ENCODE measurements at places on chromosomes 1 and 21.

DNA sequence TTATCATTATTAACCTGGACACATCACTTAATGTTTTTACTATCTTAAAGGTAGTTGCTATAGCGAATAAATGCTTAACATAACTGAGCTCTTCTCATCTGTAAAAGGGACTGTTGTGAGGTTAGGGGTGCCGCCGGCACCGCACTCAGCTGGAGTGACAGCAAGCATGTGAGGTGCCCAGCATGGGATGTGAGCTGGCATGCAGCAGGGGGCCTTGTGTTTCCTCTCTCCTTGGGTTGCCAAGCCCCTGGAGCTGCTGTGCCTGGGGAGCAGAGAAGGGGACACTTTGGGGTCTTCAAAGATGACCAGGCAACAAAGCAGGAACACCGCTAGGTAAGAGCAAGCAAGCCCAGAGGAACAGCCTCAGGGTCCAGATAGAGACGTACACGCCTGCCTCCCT is 2.1 kb upstream of the ZC3H12A start:
- no peak for DNase-seq

DNA sequence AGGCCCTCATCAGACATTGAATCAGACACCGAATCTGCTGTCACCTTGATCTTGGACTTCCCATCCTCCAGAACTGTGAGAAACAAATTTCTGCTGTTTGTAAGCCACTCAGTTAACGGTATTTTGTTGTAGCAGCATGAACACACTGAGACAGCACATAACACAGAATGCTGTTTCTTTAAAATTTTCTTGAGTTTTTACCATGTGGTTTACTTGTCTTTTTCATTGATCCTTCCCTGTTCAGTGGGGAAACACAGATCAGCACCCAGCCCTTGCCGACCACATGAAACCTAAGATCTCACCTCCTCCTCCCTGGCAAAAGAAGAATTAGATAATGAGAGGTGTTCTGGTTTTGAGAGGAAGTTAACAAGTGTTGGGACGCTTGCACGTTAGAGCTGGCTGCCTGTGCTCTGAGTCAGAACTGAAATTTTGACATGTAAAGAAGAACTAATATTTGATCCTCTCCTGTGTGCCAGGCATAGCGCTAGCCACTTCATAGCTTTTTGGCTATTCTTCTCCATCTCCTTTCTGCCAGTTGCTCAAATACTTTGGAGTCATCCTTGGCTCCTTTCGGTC is 179.6 kb downstream of the DHRS3 start:
- peak; percentile 43 for DNase-seq

GRCh38 chr1:198449727-198450433 is 90.6 kb downstream of the ATP6V1G3 start:
- no peak for DNase-seq

DNA sequence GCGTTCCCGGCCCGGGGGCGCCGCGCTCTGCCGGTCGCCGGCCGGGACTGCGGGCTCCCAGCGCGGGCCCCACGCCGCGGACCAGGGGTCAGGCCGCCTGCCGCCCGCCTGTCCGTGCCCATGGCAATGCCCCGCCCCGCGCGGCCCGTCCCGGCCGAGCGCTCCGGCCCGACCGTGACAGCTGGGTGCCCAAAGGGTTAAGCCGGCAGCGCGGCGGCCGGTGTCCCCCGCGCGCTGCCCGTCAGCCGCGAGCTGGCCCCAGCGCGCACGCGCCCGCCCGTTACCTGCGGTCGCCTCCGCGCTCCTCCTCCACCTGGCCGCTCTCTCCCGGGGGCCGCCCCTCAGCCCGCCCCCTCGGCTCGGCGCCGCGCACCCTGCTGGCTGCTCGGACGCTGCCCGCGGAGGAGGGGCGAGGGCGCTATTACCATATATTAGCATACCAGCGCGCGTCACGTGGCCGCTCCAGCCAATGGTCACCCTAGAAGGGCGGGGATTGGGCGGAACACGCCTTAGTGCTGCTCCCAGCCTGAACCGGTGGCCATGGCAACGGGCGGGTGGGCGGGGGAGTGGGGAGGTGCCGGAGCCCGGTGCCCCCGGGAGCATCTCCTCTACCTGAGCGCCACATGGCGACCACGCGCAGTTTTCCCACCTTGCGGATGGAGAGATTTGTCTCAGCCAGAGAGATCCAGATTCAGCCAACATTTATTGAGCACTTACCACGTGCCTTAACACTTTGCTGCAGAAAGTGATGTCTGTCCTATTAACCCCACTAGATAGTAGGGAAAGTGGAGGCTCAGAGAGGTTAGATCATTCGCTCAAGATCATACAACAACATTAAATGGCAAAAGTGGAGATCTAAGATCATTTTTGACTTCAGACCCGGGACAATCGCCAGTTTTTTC is at the start of gene PHC2:
Gene PHC2 (minus strand): TSS at position 404 of the 902 bp plus-strand sequence. CDS start 55,556 bp downstream, outside the sequence.
- peak; percentile 95 for DNase-seq

- no peak for DNase-seq
Observed at GRCh38 chr1:45518910-45519309, 2.8 kb downstream of the PRDX1 start.

GRCh38 chr1:198934426-198934825 is 295.6 kb downstream of the PTPRC start:
- no peak for DNase-seq

GRCh38 chr1:43786960-43787359 is 79.6 kb downstream of the ST3GAL3 start:
- no peak for DNase-seq

DNA sequence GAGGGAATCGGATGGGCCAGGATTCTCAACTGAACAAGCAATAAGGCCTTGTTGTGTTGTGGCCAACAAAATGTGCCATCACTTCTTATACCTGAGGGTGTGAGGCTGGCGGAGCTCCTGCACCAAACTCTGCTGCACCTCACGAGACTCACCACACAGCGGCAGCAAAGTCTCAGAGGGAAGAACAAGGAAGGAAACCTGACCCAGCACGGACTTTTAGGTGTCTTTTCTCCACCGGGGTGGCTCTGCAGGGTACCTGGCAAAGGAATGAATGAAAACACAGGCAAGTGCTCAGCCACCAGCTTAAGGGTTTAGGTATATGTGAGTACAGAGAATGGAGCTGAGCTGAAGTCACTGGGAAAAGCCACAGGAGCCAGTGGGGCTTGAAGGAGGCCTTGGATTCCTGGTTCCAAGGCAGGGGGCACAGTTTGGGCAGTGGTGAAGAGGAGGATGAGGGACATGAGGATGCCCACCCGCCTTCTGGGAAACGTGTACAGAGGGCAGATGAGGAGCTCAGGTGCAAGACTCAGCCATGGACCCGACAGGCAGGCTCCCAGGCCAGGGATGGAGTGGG is 31.1 kb upstream of the HSD3B1 start:
- DNase-seq: peak; percentile 29

DNA sequence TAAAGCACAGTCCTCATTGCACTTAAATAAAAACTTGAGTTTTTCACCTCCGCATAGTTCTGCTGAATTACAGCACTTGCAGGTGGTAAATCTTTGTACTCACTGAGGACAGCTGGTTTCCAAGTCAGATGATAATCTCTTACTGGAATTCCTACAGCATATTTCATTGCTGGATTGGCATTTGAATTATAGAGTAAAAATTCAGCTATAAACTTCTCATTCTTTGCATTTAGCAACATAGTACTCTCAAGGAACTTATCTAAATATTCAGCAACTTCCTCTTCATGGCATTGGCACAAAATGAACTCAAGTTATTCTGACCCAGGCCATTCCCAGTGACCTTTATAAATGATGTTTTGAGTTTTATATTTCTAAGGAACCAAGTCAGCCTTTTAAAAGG is 23.4 kb downstream of the GORAB start:
- DNase-seq: no peak

GRCh38 chr1:112923959-112924349 is 32.0 kb downstream of the SLC16A1 start:
- DNase-seq: no peak

All from activated T-cell treated with anti-CD3 and anti-CD28 coated beads, Interleukin-2, amount 50 U/mL, for 72 hours (primary cell).